ENCODE measurements at places on chromosomes 13 and 19.

DNA sequence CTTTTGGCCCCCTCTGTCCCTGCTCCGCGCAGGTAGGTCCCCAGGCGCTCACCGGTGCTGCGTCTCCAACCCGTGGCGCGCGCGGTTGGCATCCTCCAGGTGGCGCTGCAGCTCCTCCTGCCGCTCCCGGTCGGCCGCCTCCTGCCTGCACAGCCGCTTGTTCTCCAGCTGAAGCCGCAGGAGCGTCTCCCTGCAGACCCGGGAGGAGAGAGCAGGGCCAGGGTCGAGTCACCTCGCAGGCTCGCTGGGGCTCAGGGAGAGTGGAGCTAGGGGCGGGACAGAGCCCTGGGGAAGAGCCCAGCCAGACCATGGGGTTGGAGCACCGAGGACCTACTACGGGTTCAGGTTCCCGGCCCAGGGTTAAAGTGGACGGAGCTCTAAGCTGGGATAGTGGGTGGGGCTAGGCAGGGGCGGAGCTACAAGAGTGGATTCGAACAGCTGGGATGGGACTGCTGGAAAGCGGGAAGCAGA, 9.3 kb downstream of the HOOK2 start:
- peak; percentile 93 for DNase-seq

DNA sequence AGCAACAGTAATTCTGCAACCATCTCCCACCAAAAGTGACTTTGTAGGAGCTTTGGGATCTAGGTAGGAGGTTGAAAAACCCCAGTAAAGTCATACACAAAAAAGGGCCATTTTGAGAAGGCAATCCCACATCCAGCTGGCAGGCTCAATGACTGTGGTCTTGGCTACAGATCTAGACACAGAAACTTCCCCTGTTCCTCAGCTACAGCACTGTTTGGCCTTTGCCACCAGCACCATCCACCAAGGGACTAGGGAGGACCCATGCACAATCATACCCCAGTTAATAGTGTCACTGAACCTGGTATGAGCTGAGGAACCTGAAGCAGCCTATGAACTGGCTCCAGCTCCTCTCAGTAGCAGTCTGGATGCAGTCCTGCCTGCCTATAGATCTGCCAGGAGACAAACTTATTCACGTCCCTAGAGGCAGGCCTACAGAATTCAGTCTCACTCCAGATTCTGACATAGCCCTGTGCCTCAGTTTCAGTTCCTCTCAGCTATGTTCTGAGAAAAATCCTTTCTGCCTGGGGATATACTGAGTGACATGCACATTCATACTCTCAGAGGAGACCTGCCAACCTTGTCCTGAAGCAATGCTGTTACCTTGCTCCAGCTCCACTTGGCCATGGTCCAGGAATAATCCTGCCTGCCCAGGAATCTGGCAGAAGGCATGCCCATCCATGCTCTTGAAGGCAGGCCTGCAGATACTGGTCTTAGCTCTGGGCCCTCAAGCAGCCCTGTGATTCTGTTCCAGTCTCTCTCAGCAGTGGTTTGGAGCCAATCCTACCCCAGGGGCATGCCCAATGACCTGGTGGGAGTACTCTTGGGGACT, 2048.3 kb upstream of the PCDH20 start:
- DNase-seq = no peak

DNA sequence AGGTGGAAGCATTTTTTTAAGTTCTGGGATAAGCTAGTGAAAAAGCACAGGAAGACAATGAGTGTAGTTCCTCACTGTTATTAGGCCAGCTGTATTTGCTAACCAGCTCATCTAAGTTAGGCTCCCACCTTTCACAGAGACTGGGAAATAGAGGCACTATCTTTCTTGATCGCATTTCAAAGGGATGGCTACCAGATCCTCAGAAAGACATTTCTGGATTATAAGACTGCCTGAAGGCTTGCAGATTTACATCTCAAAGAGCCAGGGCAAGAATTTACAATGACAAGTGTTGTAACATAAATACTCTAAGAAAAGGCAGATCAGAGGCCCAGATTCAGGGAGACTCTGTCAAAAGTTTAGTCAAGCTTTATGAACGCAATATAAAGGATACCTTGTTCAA, 1005.5 kb downstream of the PCDH9 start:
- DNase-seq = no peak

DNA sequence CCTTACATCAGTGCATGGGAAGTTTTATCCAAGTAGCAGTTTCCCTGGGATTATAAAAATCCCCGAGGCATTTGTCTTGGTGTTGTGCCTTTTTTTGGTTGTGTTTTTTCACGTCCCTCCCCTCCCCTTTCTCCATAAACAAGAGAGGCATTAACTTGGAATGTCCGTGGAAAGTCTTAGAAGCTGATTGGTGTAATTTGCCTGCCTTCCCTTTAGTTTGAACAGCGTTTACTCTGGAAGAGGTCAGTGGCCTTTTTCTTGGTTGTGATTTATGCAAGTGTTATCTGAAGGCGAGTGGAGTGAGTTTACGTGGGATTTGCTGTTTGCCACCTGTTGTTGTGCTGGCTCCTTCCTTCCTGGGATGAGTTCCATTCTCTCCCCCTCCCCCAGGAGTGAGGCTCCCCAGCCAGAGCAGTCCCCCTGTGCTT, 7.2 kb downstream of the ACTN4 start:
- no peak for DNase-seq

GRCh38 chr13:33100886-33101285, 84.7 kb downstream of the KL start:
- no peak for DNase-seq

DNA sequence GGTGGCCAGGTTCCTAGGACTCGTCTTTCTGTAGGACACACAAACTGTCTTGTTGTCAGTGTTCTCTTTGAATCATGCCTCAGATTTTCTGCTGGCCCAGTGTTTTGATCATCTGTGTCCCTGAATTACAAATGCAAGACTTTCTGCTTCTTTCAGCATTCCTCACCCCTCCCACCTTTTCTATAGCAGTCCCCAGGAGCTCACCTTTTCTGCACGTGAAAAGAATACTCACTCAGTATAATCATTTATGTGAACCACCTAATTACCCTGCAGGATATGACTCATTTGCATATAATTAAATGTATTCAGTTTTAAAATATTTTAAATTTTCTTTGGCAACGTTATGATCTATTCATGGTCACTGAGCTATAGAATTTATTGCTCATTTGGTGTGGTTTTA, 389.2 kb downstream of the ITGBL1 start:
- DNase-seq = no peak
